ENCODE measurements at places on chromosomes 7 and 10.

DNA sequence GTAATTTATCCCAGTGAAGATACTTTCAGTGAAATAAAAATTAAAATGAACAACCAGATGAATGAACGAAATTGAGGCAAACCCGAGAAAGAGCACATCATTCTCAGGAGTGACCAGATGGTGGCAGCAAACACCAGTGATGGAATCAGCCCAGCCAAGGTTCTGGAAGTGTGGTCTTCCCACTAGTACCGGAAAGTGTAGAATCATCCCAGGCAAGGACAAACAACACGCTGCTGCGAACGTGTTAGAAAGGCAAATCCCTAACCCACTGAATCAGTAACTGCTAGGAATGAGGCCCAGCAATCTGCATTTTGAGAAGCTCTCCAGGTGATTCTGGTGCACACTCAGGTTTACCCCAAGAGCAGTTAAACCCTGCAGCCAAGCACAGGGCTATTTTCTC is 15.5 kb upstream of the SLC18A3 start:
- DNase-seq: peak; percentile 25

DNA sequence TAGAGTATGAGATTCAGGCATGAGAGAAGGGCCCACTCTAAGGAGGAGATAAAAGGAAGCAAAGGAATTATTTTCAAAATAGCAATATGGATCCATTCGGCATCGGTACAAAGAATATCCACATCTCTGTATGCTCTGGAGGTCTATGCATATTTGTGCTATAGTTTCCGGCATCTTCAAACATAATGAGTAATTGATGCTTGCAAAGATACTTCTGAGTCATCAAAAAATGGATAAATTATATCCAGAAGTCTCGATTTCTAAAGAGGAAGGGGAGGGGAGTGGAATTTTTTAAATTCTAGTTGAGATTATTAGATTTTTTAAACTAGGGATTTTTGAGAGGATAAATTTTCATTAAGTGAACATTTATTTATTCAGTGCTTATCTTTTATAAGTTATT is 72.9 kb upstream of the KIAA1217 start:
- DNase-seq: no peak

- DNase-seq: no peak
Measured at GRCh38 chr7:141456298-141456697, 94.9 kb upstream of the AGK start.

- DNase-seq: peak; percentile 75
Measured at GRCh38 chr7:141076377-141076776, 2.5 kb downstream of the TMEM178B start.

DNA sequence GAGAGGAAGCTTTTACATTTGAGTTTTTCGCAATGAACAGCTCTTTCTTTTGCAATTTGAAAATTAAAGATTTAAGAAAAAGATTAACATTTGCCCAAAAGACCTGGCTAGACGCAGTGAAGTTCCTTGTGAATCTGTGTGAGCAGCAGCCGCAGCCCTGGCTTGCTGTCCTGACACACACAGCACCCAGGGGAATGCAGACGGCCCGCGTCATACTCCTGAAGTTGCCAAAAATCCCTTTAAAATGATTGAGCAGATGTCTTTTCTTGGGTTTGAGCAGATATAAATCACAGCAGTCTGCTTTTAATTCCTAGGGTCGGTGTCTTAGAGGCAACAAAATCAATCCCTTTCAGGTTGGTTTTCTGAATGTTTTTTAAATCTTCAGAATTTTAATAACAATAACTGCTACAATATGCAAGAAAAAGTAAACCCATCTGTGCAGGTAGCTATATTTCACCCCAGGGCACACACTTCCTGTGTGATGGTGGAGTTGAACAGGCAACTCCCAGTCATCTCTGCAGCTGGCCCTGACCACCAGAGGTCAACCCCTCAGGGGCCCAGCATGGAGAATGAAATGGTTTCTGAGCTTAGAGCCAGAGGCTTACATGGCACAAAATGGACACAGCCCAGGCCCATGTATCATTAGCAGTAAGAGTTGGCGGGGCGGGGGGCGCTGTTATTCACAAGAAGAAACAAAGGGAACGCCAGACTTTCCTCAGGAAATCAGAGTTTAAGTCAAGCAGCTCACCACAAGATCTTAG is 32.2 kb upstream of the TRIL start:
- no peak for DNase-seq

DNA sequence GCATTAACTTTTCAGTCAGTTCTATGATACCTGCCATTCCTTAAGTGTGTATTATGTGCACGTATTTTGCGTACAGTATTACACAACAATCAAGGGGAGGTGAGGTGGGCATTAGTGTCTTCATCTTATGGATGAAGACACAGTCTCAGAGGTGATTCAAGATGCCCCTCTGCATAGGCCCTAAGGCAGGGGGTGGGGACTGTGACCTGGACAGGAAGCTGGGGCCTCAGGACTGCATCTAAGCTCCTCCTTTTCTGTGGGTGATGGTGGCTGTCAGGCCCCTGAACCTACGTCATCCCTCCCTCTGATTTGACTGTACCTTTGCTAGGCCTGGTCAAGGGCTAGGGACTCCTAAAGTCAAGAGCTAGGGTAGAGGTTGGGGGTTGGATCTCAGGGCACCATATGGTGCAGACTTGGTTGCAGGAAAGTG is 38.9 kb downstream of the HK1 start:
- DNase-seq: no peak

GRCh38 chr7:82506702-82507101 is 63.1 kb upstream of the CACNA2D1 start:
- DNase-seq: no peak

DNA sequence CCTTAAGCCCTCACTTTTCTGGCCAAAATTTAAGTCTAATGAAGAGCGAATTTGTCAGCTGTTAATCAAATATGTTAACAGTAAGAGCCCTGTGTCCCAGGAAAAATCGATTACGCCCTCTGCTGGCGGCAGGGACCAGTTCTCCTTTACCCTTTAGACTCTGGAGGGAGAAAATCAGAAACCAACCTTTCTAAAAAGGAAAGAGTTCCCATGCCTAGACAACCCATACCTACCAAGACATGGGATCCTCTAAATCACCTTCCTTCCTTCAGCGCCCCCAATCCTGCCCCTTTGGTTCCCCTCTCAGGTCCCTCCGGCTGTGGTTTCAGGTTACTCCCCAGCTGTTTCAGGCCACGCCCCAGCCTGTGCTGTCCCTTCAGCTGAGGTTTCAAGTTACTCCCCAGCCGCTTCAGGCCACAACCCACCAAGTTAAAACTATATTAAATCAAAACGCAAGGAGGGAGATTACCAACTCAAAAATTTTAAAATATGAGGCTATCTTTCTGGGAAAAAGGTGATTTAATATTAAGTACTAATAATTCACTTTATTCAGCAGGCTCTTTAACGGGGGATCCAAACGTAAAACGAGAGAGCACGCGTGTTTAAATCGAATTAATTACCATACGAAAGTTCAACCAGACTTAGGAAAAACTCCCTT is 1.4 kb upstream of the AKR1B15 start:
- peak; percentile 36 for DNase-seq

GRCh38 chr7:151608031-151608551 is 88.4 kb upstream of the RHEB start:
- no peak for DNase-seq
